Left ventricle myocardium inferior (tissue), 1 donor: ENCODE measurements at places on chromosomes 16 and 17.

- DNase-seq: no peak
Observed at GRCh38 chr17:69539781-69540319, 125.4 kb downstream of the MAP2K6 start.

DNA sequence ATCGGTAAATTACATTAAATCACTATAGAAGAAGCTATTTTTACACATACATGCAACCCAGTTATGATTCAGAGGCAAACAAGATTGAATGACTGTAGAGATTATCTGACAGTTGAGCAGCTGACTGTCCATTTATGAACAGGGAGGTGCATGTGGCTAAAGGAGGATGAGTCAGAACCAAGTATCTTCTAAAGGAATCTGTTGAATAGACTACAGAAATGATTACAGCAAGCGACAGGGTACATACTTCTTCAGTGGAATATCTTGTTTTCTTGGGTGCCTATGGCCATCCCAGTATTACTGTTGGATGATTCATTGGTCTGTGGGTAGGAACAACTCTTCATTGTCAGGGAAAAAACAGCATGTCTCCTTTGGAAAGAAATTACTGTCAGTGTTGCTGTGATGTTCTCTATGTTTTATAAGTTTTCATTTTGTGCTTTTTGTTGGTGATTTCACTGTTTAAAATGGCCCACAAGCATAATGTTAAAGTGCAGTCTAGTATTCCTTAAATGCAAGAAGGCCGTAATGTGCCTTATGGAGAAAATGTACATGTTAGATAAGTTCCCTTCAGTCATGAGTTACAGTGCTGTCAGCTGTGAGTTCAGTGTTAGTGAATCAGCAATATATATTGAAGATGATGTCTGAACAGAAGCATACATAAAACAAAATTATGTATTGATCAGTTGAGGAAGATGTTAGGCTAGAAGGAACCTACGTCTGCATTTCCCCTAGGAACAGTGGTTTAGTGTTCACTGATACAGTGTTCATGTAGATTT is 27.0 kb downstream of the CBFB start:
- no peak for DNase-seq

GRCh38 chr16:84754353-84754856 is 54.6 kb downstream of the USP10 start:
- DNase-seq: no peak

- DNase-seq: peak; percentile 51
Observed at GRCh38 chr16:4388271-4389021, 16.8 kb downstream of the VASN start.

- no peak for DNase-seq
Observed at GRCh38 chr17:67080804-67081203, 36.5 kb downstream of the CACNG1 start.

DNA sequence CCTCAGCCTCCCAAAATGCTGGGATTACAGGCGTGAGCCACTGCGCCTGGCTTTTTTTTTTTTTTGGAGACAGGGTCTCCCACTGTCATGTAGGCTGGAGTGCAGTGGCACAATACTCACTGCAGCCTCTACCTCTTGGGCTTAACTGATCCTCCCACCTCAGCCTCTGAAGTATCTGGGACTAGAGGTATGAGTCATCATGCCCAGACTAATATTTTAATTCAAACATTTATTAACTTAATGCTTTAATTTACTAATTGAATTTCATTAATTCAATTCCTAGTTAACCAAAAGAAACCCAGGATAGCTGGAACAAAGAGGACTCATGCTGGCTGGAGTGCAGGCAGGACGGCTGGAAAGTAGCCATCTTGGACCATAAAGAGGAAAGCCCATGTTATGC is 14.0 kb upstream of the KPNB1 start:
- no peak for DNase-seq

GRCh38 chr16:72099377-72099818 is 5.8 kb downstream of the DHX38 start:
- no peak for DNase-seq

DNA sequence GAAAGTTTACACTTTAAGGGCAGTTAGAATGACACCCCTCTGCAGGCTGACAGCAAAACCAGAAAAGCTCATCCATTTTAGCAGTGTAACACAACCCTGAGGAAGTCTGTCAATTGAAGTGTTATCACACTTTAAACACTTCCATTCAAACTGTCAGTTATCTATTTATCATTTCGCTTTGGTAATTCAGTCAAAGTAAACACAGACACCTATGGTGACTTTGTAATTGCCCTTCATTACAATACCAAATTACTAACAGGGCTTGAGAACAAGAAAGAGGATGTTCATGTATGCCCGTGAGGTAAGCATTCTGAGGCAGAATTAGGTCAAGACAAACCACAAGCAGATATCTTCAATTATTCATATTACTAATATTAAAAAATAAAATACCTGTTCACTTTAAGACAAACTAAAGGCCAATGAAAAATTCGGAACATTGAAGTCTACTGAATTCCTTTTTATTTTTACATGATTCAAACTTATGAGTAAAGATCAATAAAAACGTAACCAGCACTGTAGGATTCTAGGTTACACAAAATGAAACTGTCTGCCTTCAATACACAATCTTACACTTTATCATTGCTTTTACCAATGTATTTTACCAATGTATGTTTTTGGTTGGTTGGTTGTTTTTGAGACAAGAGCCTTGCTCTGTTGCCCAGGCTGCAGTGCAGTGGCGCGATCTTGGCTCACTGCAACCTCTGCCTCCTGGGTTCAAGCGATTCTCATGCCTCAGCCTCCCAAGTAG is 57.1 kb downstream of the BRIP1 start:
- no peak for DNase-seq

DNA sequence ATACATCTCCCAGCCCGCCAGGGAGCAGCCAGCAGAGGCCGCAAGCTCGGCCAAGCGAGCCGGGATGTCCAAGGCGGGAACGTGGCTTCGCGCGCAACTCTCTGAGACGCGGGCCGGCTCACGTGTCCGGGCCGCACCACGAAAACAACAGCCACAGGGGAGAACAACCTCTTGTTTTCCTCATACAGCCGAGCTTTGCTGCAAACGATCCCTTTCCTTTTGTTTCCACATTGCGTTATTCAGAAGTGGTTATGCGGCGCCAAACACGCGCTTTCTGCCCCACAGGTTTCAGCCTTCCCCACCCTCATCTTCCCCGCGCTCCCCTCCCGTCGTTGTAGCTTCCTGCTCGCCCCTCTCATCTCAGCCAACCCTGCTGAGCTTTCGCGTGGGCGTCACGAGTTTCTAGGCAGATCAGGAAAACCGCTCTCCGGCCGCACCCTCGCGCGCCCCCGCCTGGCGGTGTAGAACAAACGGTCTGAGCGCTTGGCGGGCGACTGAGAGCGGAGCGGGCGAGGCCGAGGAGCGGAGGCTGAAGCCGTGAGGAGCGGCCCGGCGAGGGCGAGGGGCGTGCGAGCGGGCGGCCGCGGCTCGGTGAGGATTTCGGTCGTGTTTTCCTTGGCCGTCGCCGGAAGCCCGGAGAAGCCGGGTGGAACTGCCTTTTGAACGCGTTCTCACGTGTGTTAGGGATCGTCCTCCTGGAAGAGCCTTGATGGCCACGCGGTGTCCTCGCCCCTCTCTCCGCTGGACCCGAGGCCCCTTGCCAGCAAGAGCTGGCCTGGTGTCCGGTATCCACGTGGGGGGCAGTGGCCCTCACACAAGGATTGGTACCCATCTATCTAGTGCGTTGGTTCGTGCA is 6.6 kb upstream of the SMARCD2 start:
- DNase-seq: peak; percentile 93
